ENCODE measurements at places on chromosomes 12 and 14.

GRCh38 chr12:31440586-31440985 is 114.6 kb upstream of the SINHCAF start:
- no peaks in the 10 kb centered on the region for H3K36me3 ChIP-seq
- peaks cover 9% of the 10 kb centered on the region for H3K27me3 ChIP-seq
- H3K4me1 ChIP-seq: no peaks in the 10 kb centered on the region
- H3K4me3 ChIP-seq: no peak overlapping the region
- no peak overlapping the region for H3K27ac ChIP-seq

- no peak for DNase-seq
- H3K36me3 ChIP-seq: no peaks in the 10 kb centered on the region
- no peaks in the 10 kb centered on the region for H3K27me3 ChIP-seq
- no peaks in the 10 kb centered on the region for H3K4me1 ChIP-seq
These were observed 418.7 kb downstream of the NRXN3 start for GRCh38 chr14:78588906-78589305.

- no peaks in the 10 kb centered on the region for H3K27me3 ChIP-seq
- peaks cover 1% of the 10 kb centered on the region for H3K36me3 ChIP-seq
- H3K27ac ChIP-seq: no peak overlapping the region
- H3K4me1 ChIP-seq: no peaks in the 10 kb centered on the region
- H3K4me3 ChIP-seq: no peak overlapping the region
These were observed 80.9 kb downstream of the SLC41A2 start for GRCh38 chr12:104877103-104877705.

GRCh38 chr14:72559202-72559601 is 334.7 kb downstream of the DPF3 start:
- H3K4me3 ChIP-seq: no peak overlapping the region
- H3K4me1 ChIP-seq: no peaks in the 10 kb centered on the region
- DNase-seq: no peak
- H3K27me3 ChIP-seq: peaks cover 74% of the 10 kb centered on the region
- no peak overlapping the region for H3K27ac ChIP-seq

GRCh38 chr12:101855976-101856375 is 21.4 kb upstream of the DRAM1 start:
- no peak overlapping the region for H3K4me3 ChIP-seq
- no peak overlapping the region for H3K27ac ChIP-seq
- H3K36me3 ChIP-seq: peaks cover 2% of the 10 kb centered on the region
- no peak for DNase-seq
- H3K4me1 ChIP-seq: no peaks in the 10 kb centered on the region
- no peaks in the 10 kb centered on the region for H3K27me3 ChIP-seq

- no peaks in the 10 kb centered on the region for H3K4me1 ChIP-seq
- H3K27ac ChIP-seq: no peak overlapping the region
- H3K36me3 ChIP-seq: no peaks in the 10 kb centered on the region
These were observed 241.2 kb downstream of the EGLN3 start for GRCh38 chr14:33709711-33710110.

DNA sequence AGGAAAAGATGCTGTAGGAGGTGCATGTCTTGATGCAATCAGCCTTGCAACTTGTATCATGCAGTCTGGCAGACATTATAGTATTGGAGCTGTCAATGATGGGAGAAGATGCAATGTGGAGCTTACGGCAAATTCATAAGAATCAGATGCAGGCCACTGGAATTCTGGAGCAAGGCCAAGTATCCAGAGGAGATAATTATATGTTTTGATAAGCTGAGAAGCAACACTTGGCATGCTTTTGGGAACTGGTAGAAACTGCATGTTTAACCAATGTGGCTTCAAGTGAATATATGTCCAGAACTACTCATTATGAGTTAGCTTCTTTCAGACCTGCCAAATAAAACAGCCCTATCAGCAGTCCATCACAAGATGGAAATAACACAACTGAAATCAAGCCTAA is 249.1 kb upstream of the PPFIA2 start:
- H3K4me3 ChIP-seq: no peak overlapping the region
- H3K27me3 ChIP-seq: no peaks in the 10 kb centered on the region
- no peaks in the 10 kb centered on the region for H3K4me1 ChIP-seq
- no peak overlapping the region for H3K27ac ChIP-seq

DNA sequence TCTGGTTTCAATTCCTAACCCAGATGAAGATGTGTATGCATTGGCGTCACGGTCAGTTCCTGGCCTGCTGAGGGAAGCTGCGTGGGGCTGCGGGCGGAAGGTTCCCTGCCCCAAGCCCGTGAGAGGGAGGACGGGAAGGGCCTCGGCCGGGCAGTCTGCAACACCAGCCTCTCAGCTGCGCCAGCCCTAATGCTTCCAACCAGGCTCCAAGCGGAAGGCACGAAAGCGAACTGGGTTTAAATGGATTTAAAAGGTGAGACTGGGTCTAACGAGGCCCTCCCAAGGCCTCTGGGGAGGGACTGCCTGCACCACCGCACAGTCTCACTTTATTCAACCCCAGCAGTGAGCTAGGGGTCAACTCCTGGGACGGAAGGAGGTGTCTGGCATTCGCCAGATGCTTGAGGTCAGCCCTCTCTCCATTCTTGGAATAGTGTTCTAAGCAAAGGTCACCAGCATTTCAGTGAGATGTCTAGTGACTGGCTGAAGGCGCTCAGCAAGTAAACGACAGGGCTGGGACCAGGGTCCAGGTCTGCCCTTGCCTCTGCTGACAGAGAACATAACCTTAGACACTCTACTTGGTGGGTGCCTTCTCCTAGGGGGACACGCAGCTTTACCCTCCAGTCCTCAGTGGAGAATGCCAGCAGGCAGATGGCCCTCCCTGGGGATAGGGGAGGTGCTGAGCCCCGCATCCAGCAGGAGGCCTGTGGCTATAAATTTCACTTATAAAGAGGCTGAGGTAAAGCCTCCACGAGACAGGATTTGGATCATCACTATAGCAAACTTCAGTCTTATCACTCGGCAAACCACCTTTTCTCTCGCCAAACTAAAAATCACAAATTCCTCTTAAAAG is 92.2 kb downstream of the PIWIL1 start:
- no peaks in the 10 kb centered on the region for H3K27me3 ChIP-seq
- H3K4me3 ChIP-seq: no peak overlapping the region
- no peaks in the 10 kb centered on the region for H3K4me1 ChIP-seq
- H3K36me3 ChIP-seq: no peaks in the 10 kb centered on the region

GRCh38 chr12:132506328-132507160 is 16.6 kb downstream of the FBRSL1 start:
- H3K27ac ChIP-seq: peak overlapping the region; percentile 41
- DNase-seq: no peak
- peaks cover 43% of the 10 kb centered on the region for H3K4me1 ChIP-seq
- peak overlapping the region; percentile 56 for H3K4me3 ChIP-seq
- H3K36me3 ChIP-seq: peaks cover 16% of the 10 kb centered on the region
